Fibroblast of mammary gland (primary cell): ENCODE measurements at places on chromosomes 16 and 17.

- DNase-seq: no peak
Observed at GRCh38 chr17:61770043-61770442, 93.3 kb downstream of the BRIP1 start.

GRCh38 chr17:48247603-48248002 lies 140.0 kb downstream of the SNX11 start:
- no peak for DNase-seq

DNA sequence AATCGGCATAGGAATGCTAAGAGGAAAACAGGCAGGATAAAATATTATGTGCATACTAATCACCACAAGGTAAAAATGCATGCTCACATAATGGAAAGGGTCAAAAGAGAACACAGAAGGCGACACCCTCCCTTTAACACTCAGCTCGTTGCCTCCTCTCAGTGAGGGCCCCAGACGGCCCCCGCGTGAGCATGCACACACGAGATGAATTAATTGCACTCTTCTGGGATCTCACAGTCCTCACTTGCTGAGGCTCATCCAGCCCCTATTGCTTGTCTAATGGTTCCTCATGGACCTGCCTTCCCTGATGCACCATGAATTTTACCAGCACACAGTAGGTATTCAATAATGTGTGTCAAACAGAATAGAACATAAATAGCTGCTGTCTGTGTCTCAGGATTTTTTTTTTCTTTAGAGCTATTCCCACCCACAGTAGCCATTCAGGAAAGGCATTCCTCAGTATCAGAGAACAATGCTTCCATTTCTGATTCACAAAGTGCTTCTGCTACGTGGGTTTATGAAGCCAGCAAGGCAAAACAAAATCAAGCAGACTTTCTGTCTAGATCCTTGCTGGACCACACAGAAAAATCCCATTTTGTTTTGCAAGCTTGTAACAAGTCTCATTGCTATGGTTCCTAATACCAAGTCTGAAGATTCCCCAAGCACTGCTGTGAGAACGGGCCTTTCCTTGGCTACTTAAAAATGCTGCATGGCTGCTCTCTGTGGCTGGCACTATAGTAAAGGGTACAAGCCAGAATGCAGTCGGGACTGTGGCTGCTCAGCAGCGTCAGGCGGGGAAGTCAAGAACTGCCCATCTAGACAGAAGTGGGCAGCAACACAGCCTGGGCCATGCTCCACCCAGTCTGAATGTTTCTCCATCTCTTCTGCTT lies 43.6 kb downstream of the TOM1L2 start:
- DNase-seq: no peak

DNA sequence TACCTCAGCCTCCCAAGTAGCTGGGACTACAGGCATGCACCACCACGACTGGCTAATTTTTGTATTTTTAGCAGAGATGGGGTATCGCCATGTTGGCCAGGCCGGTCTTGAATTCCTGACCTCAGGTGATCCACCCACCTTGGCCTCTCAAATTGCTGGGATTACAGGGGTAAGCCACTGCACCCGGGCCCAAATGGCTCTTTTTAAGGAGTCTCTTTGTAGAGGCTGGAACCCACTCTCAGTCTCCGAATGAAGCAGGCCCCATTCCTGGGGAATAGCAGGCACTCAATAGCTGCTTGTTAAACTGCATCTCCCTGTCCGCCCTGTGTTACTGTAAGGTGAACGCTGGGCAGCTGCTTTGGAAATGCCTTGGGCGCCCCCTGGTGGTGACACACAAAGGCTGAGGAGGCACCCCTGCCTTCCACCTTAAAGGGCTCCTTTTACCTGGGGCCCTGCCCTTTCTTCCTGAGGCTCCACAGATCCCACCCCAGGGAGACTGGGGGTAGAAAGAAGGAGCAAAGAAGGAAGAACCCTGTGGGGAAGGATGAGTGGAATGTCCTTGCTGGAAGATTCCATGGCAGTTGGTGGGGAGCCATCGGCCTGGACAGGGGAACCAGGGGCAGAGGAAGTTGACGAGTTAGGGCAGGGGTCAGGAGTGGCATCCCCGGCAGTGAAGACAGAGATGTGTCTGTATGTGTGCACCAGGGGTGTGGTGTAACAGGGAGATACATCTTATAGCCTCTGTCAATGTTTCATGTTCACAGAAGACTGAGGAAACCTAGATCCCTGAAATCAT lies 6.1 kb upstream of the SP2 start:
- DNase-seq: peak; percentile 76

GRCh38 chr16:86117756-86118155 lies 218.8 kb downstream of the IRF8 start:
- peak; percentile 27 for DNase-seq

DNA sequence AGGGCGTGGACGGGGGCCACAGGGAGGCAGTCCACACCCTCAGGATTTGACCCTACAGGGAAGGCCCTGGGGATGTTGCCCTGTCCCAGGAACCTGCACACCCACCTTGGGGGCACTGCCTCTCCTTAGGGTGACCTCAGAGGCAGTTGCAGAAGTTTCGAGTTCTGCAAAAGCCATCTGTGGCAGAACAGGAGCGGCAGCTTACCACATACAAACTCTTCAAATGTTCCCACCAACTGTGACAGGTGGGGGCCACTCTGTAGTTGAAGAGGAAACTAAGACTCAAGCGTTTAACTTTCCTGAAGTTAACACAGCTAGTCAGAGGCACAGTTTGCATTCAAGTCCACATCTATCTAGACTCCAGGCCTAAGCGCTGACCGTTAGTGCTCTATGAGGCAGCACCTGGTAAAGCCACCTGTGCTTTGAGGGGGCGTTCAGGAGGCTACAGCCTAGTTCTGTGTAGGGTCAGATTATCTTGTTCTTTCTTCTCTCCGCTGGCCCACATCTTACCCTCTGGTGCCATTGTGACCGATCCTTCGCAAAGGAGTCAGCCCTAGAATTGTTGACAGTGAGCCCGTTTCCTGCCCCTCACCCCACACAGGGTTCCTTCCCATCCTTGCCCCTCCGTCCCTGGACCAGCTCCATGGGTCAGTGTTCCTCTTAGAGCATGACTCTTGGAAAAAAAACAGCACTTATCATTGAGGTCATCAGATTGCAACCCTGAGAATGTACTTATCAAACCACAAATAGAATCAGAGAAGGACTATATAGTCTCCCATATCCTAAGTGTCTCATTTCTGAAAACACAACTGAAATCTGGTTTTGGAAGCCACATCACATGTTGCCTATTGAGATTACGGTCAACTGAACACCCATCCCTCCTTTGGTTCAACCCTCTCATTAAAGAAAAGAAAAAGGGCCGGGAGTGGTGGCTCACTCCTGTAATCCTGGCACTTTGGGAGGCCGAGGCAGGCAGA lies 45.4 kb downstream of the CDH1 start:
- DNase-seq: no peak

- peak; percentile 29 for DNase-seq
Observed at GRCh38 chr17:40516581-40517285, 15.3 kb upstream of the TNS4 start.

DNA sequence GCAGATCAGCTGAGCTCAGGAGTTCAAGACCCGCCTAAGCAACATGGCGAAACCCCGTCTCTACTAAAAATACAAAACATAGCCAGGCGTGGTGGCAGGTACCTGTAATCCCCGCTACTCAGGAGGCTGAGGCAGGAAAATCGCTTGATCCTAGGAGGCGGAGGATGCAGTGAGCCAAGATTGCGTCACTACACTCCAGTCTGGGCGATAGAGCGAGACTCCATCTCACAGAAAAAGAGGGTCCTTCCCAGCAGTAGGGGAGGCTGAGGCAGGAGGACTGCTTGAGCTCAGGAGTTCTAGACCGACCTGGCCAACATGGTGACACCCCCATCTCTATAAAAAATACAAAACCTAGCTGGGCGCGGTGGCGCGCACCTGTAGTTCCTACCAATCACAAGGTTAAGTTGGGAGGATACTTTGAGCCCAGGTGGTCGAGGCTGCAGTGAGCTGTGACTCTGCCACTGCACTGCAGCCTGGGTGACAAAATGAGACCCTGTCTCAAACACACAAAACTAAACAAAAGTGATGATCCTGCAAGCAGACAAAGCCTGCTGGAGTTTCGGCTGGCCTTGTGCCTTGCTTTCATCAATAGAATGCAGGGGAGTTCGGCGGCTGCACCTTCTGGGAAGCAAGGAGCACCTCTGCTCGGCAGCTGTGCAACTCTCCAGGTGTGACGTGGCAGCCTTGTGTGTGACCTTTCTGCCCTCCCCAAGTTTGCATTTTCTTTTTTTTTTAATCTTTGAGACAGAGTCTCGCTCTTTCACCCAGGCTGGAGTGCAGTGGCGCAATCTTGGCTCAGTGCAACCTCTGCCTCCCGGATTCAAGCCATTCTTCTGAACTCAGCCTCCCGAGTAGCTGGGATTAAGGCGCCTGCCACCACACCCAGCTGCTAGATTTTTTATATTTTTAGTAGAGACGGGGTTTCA lies 12.4 kb upstream of the YWHAE start:
- peak; percentile 38 for DNase-seq

GRCh38 chr16:81973737-81974136 lies 37.5 kb downstream of the SDR42E1 start:
- no peak for DNase-seq

DNA sequence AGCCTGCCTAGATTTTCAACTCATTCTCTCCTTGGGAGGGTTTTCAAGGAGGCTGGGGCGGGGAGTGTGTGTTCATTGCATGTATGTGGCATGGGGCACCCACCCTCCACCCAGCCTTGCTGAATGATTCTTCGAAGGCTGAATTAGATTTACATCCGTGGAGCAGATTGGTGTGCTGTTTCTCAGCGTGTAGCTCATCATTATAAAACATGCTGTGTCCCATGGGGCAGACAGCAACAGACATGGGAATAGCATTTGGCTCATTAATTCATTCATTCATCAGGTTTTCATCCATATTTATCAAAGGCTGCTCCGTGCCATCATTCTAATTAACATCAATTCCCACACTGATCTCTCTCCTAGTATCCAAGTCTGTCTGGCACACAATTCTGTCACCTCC lies 10.6 kb upstream of the CD300A start:
- no peak for DNase-seq

DNA sequence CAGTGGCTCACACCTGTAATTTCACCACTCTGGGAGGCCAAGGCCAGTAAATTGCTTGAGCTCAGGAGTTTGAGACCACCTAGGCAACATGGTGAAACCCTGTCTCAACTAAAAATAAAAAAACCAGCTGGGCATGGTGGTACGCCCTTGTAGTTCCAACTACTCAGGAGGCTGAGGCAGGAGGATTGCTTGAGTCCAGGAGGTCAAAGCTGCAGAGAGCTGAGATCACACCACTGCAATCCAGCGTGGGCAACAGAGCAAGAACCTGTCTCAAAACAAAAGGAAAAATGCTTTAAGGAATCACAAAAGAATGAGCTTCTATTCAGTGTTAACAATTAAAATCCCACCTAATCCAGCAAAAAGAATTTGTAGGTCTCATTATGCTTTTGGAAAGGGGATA lies 5.9 kb downstream of the PRR11 start:
- DNase-seq: no peak

GRCh38 chr16:70772493-70772892 lies 28.5 kb downstream of the VAC14 start:
- DNase-seq: peak; percentile 53

GRCh38 chr16:67861877-67862276 lies 11.0 kb upstream of the EDC4 start:
- no peak for DNase-seq

DNA sequence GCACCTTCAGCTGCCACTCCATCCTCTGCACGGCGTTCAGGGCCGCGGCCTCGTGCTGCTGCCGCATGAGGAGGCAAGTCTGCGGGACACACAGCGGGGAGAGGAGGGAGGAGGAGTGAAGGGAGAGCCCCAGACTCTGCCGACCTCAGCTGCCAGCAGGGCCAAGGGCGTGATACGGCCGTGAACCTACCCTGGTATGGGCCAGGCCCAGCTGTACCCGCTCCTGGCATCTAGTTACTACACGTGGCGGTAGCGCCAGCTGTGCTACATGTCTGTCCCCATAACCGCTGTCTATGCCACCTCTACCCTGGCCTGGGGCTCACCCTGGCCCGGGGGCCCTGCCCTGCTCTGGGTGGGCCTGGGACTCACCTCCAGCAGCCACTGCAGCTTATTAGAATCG lies 51.1 kb downstream of the ZNF778 start:
- DNase-seq: no peak

DNA sequence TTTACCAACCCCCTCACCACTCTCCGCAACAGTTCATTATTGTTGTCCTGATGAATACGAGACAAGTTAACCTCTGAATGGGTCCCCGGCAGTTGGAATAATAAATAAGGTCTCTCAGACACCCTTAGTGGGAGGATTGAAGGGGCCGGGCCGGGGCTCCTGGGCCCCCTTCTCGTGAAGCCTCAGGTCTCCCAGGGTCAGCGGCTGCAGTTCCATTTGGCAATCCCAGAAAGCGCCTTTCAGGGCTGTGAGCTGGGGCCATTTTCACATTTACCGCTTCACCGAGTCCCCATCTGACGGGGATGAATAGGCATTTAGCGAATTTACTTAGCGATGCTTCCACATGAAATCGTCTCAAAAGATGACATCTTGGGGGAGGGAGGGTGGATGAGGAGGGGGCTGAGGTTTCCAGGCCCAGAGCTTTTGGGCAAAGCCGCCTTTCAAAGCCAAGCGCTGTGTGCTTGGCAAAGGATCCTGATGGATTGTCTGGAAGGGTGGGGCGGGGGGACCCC lies 309.8 kb downstream of the XYLT1 start:
- no peak for DNase-seq

GRCh38 chr16:66553223-66553622 lies 847 bp downstream of the CKLF start:
- DNase-seq: peak; percentile 14

GRCh38 chr16:19601083-19601976 lies 45.8 kb downstream of the VPS35L start:
- peak; percentile 46 for DNase-seq

DNA sequence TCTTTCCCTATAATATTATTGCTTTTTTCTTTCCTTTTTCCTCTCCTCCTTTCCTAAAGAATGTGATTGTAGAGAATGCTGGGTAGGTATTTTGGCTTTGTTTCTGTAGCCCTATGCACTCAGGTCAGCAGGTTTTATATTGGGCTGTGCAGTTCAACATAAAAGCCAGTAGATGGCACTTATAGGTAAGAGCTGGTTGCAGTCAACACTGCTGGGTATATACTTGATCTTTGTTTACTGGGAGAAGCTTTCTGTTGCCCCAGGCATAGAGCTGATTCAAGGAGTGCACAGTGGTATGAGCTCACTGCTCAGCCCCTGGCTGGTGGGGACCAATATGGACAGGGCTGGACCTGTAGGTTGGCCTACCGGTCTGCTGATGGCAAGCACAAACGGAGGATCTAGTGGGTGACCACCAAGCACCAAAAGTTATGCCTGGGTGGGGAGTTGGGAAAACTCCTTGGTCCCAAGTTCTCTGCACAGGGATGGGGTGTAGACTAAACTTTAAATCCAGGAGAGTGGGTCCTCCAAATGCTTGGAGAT lies 378.9 kb downstream of the PMP22 start:
- DNase-seq: peak; percentile 31

DNA sequence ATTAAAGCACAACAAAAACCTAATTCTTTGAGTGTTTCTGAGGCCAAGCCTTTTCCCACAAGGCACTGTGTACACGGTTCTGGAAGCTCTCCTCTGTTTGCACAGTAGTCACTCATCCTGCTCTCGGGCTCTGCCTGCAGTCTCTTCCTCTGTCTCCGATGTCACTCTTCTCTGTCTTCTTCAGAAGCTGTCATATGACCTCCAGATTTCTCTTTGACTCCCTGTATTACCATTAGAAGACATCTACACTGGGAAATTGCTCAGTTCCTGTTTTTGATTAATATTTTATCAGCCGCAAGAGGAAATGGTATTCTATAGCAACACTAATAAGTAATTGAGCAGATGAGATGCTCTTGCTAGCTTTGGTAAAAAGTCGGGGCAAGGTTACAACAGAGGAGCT lies 422.9 kb downstream of the WWOX start:
- no peak for DNase-seq

GRCh38 chr17:50170662-50171370 lies 5.0 kb downstream of the SGCA start:
- peak; percentile 11 for DNase-seq
